H1 (cell line): ENCODE measurements at places on chromosomes 16 and 17. TPM values are rescaled to one million over a fixed set of nuclear protein-coding genes. Genes with fewer than 3 reads are reported as not detected.

The GGA3 gene
- polyA plus RNA-seq, result 40.6 and 53.8 TPM in 2 replicates

The BICDL2 gene
- 7.3 and 14.2 TPM in 2 replicates for polyA plus RNA-seq

The ERBB2 gene
- polyA plus RNA-seq, result 183 and 278 TPM in 2 replicates

The KRTAP9-8 gene
- not detected in 2 replicates for polyA plus RNA-seq

The KRT31 gene
- polyA plus RNA-seq, result not detected in 2 replicates

DNA sequence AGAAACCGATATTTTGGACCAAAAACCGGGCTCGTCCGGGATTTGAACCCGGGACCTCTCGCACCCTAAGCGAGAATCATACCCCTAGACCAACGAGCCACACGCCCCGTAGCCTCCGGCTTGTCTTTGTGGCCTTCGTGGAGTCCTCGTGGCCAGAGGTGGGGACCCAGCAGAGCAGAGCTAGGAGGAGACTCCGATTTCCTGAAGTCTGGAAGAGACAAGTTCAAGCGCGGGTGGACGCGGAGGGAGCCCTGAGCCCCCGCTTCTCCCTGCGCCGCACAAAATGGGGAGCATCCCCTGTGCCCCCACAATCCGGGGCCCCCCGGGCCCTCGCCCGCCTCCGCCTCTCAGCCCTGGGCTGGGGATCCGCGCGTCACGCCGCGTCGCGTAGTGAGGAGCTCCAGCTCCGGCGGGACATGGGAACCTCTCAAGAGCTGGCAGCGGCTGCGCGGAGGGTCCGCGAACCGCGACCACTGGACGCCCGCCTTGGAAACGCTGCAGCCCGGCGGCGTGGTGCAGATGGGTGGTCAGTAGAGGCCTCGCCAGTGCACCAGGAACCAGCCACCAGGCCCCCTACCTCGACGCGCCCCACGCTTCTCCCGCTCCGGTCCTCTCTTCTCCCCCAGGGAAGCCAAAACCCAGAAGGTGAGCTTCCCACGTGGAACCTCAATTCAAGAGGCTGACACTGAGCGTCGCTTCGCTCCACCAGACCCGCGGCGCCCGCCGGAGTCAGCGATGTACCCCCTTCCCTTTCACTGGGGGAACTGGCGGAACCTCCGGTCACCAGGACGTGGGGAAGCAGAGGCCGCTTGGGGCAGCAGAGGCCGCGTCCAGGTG is 5.2 kb upstream of the OR1F1 start:
- peak; percentile 99 for DNase-seq

DNA sequence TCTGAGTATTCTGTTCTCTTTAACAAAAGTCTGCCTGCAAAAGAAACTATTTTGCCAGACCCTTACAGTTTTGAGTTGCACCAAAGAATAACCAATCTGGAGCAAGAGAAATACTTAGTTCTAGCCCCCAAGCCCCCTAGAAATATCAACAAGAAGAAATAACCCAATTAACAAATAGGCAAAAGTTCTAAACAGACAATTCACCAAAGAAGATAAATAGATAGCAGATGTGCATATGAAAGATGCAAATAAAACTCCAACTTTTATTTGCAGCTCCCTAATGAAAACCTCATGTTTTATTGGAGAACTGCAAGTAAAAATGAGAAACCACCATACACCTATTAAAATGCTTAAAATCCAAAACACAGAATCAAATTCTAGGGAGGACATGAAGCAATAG is 1308.0 kb downstream of the CDH11 start:
- DNase-seq, result no peak

DNA sequence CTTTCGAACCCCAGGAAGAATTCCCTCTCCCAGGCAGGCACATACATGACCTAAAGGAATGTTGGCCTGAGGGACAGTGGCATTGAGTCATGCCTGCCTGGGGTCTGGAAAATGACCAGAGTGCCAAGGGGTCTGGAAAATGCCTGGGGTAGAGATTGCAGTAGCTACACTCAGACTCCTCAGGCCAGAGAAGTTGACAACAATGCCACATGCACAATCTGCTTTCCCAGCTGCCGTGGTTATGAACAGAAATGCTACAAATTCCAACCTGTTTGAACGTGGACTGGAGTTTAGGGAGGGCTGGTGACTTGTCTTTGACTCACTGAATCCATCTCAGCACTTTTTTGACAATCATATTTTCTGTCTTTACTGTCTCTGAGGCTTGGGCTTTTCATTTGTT is 250.0 kb downstream of the ABCC12 start:
- no peak for DNase-seq

DNA sequence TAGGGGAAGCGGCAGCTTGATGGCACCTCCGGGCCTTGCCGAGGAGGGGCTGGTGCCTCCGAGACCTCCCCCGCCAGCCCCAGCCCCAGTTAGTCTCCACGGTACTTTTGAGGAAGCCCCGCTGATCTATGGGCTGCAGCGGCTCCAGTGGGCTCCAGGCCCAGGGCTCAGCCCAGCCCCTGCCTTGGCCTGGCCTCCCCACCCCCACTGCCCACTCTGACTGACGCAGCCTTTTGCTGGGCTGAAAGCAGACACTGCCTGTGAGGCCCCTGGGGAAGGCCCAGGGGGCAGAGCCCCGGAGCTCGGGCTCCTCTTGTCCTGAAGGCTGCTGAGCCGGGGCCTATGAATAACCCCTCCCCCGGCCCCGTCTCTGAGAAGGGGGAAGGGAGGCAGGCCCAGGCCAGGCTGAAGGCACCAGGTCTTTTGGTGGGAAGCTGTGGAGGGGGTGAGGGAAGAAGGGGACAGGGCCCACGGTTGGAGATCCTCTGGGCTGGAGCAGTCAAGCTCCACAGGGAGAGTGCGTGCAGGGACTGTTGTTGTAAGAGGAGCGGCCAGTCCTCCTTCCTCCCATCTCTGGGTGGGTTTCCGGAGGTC is 7.5 kb upstream of the SMTNL2 start:
- DNase-seq, result peak; percentile 67

GRCh38 chr16:85040685-85041084 is 13.1 kb downstream of the KIAA0513 start:
- DNase-seq, result no peak

- no peak for DNase-seq
These were observed 1.0 kb downstream of the EEF2K start for GRCh38 chr16:22206842-22207714.

DNA sequence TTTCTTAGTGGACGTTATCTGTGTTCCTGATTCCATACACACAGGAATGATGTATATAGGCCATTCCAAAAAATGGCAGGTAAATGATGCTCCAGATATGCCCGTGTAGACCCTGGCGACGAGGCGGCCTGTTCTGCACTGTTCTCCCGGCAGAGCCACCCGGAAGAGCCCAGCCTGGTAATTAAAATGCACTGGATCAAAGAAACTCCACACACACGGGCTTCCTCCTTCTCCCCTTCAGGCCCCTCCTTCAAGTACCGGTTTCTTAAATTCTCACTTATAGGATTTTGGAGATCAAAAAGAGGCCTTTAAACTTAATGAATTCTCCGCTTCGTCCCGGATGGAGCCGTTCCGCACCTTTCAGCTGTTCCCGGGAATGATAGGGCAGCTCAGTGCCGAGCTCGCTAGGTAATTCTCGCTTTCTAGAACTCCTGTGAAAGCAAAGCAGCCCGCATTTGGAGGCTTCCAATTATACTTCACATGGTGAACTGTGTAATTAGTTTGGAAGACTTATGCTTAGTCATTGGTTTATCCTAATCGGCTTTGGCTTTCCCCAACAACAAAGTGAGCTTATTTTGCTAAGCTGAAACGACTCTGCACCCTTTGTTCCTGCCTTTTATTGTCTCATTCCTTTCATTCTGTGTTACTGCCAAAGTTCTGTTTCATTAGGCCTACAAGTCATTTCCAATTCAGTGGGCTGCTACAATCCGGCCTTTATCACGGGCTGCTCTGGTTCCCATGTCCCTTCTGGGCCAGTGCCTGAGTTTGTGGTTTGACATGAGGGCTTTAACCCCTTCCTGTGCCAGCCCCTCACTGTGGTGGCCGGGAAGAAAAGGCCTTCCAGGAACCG is 150.0 kb downstream of the MSI2 start:
- DNase-seq, result no peak

DNA sequence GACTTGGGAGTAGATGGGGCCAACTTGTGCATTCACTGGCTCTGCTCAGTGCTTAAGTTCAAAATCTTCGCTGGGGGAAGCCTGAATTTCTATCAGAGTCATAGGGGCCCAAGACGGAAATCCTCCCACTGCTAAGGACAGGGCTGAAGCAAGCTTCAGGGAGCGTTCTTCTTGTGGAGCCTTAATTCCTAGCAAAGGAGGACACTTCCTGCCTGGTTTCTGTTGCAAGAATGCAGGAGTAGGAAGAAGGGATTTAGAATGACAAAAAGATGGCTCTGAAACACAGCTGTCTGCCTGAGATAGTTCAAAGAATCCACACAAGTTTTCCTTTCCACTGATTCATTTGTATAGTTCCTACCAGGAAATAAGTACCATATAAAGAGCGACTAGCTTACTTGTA is 26.4 kb downstream of the PSME3IP1 start:
- no peak for DNase-seq

DNA sequence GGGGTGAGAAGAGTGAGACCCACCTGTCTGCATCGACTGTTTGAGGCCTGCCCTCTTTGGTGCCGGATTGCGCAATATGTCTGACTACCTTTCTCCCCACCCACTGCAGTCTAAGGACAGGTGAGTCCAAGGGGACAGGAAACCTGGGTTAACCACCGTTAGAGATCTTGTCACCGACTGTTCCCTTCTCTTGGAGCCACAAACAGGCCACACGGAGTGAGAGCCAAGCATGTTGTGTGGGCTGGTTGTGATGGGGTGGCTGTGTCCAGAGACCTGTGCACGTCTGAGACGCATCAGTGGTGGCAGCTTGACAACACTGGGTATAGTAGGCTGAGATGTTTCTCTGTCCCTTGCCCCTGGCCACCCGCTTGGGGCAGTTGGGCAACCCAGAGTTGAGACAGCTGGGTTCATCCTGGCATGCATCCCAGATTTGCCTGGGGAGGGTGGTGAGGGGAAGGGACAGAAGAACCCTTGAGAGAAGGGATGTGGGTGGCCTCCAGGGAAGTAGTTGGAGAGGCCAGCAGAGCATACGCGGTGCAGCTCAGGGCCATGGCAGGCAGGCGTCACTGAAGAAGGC is 21.4 kb downstream of the MPRIP start:
- no peak for DNase-seq

DNA sequence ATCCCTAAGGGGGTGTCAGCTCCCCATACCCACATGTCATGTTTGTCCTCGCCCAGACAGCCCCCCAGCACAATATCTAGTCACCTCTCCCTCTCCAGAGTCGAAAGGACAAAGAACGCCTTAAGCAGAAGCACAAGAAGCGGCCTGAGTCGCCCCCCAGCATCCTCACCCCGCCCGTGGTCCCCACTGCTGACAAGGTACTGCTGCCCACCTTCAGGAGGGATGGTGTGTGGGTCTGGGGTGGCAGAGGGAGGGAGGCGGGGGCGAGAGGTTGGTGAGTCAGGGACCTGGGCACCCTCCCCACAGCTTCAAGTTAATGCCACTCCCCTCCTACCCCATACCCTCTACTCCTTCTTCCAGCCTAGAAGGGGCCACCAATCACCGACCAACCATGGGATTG is 7.5 kb downstream of the MLLT6 start:
- DNase-seq, result no peak

DNA sequence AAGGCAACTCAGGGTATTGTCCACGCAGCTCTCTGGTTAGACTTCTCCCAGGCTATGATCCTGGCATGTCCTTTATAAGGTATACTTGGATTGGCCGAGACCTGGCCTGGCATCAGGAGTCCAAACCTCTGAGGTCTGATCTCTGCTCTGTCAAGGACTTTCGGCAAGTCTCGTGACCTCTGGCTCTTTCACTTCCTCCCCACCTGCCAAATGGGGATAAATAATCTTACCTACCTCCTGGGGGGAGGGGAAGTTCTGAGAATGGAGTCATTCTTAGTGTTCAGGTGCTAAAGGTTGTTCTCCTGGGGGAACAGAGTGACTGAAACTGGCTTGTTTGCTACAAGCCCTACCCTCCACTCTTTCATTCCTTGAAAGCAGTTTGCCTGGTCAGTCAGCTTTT is 7.6 kb downstream of the ATXN1L start:
- no peak for DNase-seq

DNA sequence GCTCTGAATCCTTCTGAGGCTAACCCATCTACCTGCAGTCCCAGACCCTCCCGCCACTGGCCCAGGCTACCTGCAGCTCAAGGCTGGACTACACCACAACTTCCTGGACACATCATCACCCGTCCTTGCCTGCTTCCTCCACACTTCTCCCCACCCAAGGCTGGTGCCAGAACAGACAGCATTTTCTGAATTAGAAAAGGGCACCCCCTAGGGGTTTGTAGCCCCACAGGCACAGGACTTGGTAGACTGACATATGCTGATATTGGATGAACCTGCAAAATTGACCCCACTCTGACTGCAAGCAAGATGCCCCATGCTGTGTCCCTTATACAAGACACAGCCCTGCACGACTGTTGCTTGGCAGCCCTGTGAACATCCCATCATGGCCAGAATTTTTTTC is 271.5 kb upstream of the C16orf82 start:
- peak; percentile 3 for DNase-seq

DNA sequence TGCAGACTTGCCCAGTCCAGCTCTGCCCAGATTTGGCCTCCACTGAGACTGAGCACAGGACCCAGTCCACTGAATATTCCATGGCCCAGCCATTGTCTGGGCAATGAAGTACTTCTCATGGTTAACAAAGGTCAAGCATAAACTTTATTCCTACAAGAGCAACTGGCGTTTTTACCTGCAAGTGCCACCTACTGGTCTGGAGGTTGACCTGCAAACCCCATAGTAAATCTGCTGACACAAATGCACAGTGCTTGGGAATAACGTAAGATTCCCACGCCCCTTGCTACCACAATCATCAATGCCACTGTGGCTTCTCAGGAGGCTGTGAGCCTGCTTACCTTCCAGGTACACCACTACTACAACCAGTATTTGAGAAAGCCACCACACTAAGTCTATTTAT is 170.2 kb downstream of the CEP112 start:
- no peak for DNase-seq

DNA sequence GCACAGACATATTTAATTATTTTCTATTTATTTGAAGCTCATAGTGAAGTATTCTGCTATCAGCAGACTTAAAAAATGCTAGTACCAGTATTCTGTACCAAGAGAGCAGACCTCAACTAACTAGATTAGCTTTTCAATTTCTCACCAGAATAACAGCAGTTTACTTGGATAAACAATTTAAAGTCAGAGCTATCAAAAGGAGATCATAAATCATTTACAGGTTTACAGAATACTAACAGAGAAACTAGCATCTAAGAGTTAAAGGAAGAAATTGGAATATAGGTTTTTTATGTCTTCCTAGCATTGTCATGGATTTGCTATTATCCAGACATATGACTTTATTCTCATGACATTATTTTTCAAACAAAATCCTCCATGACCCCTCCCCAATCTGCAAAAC is 3.4 kb downstream of the SPOP start:
- DNase-seq, result no peak

GRCh38 chr16:10776280-10776679 is 32.6 kb downstream of the NUBP1 start:
- DNase-seq, result no peak

DNA sequence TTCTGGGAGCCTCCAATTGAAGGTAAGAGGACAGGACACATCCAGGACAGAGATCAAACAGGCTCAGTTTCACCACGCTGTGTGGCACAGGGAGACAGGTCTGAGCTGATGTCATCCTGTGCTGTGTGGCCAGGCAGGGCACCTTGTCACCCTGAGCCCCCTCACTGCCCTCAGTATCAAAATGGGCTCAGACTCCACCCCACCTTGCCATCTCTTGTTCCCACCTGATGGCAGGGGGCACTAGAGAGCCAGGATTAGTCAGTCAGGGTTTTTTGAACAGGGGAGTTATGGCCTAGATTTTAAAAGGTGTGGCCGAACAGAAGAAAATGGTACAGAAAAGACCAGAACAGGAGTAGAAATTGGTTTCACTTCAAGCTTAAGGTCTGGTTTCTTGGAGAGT is 2.6 kb downstream of the KAT2A start:
- DNase-seq, result no peak
